ENCODE measurements at places on chromosomes 16 and 17.

- no peak for DNase-seq
Observed at GRCh38 chr16:30644334-30644830, 6.4 kb upstream of the PRR14 start.

DNA sequence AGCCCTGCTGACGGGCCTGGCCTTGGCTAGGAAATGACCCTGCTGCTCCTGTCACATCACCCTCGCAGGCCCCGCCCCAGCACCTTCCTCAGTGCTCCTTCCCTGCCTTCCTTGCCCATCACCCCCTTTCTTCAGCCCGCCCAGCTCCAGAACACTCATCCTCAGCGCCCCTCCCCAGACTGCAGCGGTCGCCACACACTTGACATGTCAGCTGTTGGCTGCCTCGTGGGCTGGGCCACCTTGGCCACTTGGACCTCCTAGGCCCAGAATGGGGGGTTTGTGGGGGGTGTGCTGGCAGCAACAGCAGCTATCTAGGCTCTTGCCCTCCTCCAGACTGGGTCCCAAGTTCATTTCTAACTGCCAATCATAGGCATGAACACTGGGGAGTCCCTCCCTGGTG is 10.6 kb downstream of the ELMO3 start:
- no peak for DNase-seq

- no peak for DNase-seq
Observed at GRCh38 chr16:23803591-23804123, 32.1 kb upstream of the PRKCB start.

DNA sequence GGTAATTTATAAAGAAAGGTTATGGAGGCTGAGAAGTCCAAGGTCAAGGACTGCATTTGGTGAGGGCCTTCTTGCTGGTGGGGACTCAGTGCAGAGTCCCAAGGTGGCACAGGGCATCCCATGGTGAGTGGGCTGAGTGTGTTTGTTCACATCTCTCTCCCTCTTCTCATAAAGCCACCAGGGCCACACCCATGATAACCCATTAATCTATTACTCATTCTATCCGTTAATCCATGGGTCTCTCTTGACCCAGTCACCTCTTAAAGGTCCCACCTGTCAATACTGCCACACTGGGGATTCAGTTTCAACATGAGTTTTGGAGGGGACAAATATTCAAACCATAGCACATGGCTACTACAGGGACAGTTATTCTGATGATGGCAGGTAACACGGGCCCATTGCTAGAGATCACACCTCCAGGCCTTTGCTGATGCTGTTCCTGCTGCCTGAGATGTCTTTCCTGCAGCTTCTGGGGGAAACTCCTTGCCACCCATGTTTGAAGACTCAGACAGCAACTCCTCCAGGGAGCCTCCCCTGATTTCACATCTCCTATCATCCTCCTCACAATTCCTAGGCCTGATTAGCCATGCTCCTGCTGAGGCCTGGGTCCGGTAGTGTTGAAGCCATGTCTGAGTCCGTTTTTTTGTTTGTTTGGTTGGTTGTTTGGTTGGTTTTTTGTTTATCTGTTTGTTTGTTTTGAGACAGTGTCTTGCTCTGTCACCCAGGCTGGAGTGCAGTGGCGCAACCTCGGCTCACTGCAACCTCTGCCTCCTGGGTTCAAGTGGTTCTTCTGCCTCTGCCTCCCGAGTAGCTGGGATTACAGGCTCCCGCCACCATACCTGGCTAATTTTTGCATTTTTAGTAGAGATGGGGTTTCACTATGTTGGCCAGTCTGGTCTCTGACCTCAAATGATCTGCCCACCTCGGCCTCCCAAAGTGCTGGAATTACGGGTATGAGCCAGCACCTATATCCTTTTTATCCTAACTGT is 16.1 kb downstream of the SOCS1 start:
- no peak for DNase-seq

DNA sequence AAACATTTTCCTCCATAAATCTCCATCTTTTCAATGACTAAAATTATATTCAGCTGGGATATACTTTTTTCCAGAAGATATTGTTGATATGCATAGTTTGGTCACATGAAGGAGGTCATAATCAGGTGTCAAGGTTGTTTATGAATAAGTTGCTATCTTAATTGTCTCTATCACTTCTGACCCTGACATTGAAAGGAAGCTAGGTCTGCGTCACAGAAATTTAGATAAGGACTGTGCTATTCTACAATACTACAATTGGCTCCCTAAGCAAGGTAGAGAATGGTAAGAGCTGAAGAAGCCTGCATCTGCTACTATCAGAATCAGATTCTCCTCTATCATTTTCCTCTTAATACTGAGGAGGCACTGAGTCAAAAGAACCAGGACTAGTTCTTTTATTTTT is 67.5 kb downstream of the CACNG1 start:
- DNase-seq, result no peak

GRCh38 chr16:88338111-88338510 is 44.6 kb upstream of the ZNF469 start:
- no peak for DNase-seq

DNA sequence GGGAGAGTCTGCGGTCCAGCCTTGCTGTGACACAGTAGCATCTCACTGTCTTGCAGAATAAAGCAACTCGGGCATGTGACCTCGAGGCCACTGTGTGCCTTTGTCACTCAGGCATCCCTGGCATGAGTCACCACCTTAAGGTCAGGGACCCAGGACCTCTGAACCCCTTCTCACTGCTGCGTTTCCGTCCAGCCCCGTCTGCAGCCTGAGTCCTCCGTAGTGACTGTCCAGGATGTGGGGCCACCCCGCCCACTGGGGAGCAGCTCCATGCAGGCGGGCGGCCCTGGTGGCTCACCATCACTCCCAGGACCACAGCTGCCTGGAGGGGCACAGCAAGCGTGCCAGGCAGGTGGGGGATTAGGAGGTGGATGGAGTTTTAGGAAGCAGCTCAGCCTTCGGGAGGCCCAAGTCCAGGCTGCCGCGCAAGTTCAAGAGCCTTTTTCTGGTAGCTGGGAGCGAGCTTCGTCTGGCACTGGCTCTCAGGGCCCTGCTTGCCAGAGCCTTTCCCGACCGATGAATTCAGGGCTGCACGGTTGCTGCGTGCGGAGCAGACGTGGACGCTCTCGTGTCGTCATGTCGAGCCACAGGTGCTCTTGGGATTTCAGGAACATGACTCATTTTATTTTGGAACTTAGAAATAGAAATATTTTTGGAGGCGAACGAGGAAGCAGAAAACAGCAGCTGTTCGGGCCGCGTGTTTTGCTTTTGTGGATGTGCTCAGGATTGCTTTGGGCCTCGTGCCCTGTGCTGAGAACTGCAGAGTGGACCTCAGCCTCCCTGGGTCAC is 16.8 kb downstream of the KCTD5 start:
- no peak for DNase-seq

GRCh38 chr17:82911822-82912221 is 72.0 kb upstream of the ZNF750 start:
- no peak for DNase-seq

DNA sequence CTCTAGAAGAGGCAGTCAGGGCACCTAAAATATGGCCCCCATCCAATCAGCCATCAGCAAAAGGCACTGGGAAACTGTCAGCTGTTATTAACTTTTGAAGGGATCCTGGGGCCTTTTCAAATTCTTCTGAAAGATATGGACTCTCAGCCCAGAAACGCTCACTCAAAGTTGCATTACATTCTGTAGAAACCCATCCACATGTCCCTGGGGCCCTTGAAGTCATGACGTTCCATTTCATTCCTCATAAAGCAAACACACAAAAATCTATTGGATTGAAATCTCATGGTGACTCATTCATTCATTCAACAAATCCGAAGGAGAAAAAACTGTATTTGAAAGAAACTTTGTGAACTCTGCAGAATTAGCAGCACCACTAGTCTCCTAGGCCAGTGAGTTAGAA is 215.3 kb downstream of the C16orf95 start:
- no peak for DNase-seq

DNA sequence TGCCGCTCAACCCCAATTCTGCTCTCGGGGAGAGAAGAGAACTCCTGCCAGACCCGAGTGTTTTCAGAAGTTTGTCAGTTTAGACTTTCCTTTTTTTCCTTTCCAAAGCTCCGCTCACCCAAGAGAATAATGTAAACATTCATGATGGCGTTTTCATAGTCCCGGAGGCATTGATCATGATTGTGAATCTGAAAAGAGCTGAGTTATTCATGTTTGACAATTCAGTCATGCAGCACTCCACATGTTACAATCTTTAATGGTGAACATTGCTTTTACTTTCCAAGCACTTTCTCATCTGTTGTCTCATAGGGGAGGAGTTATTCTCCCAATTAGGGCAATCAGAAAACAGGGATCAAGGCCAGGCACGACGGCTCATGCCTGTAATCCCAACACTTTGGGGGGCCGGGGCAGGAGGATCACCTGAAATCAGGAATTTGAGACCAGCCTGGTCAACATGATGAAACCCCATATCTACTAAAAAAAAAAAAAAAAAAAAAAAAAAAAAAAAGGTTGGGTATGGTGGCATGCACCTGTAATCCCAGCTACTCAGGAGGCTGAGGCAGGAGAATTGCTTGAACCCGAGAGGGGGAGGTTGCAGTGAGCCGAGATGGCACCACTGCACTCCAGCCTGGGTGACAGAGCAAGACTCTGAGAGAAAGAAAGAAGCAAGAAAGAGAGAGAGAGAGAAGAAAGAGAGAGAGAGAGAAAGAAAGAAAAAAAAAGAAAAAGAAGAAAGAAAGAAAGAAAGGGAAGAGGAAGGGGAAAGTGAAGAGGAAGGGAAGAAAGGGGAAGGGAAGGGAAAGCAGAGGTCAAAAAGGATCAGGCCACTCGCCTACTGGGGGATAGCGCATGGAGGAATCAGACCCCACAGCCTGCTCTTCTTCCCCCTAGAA is 70.0 kb upstream of the TNRC6C start:
- no peak for DNase-seq

GRCh38 chr17:66690166-66690565 is 144.8 kb upstream of the CACNG5 start:
- no peak for DNase-seq

- no peak for DNase-seq
Observed at GRCh38 chr17:61594294-61594825, 3.3 kb upstream of the NACA2 start.

GRCh38 chr16:50960517-50961202 is 190.4 kb downstream of the SALL1 start:
- no peak for DNase-seq

- no peak for DNase-seq
Observed at GRCh38 chr17:64498308-64499203, 1.7 kb upstream of the POLG2 start.

DNA sequence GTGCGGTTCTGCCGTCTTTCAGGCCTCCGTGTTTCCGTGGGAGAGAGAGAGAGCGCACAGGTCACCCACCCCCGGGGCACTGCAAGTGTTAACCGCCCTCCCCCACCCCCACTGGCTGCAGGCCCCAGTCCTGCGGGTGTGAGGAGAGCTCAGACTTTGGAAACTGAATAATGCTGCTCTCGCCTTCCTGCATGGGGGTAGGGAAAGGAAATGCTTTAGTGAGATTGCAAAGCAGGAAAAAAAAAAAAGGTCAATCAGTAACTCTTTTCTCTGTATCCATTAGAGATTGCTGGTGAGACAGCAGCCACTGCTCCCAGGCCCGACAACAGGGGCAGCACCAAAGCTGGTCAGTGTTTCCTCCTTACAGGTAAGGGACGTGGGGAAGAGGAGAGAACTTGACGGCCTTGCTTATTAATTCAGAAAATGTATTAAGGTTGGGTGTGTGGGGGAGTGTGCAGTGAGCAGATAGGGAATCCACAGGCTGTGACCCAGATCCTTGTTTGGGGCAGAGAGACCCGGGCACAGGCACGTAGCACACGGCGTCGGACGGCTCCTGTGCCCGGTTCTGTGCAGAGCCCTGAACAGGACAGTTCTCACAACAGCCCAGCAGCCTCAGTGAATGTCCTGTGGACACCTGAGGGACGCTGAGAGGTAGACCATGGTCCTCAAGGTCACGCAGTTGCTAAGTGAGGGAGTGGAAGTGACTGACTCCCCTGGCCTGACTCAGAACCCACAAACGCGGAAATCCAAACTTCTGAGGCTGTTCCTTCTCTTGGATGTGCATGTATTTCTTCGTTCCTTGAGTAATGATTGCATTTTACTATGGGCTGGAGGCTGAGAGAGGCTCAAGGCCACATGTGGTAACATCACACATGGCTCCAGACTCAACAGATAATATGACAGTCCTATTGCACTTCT is 156.5 kb downstream of the FOXL1 start:
- no peak for DNase-seq

DNA sequence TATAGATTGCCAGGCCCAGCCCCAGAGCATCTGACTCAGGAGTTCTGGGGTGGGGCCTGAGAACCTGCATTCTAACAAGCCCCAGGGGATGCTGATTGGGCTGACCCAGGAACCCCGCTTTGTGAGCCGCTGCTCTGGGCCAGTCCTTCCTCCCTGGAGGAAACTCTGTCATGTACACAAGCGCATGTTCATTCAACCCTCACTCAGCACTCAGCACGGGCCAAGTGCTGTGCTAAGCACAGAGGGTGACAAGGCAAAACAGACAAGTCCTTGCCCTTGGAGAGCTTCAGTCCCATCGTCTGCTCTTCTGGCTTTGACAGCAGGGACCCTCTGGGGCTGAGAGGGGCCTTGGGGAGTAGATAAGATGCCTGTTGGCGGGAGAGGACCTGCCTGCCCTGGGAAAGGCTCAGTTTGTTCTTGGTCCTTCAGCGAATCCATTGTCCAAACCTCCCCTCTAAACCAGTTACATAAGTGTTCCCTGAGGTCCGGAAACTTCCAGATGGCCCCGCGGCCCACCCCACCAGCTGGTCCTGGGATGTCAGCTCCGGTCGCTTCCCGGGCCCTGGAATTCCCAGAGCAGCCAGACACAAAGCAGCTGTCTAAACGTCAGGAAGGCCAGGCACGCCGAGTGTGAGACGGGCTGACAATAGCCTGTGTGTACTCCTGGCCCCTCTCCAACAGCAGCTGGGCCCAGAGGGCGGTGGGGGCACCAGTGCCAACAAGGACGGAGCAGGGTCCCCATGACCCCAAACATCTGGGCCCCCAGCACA is 88.8 kb downstream of the ZDHHC7 start:
- no peak for DNase-seq

DNA sequence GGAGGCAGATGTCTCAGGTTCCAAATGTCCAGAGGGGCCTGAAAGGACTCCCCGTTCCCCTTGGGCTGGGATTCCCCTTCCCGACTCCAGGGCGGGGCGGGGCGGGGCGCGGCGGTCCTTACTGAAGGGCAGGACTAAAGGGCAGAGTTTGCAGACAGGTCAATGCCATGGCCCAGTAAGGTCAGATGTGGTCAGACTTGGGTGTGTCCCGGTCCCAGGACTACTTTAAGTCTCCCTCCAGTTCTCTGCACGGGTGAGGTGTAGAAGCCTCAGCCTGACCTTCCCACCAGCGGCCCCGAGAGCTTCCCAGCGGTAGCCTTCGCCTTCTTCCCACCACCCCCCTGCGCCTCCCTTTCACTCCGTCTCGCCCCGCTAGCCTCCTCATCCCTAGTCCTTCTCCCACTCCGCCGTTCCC is 532 bp downstream of the KDM6B start:
- no peak for DNase-seq
